ENCODE measurements at places on chromosomes 6 and 20.

- DNase-seq = no peak
Observed at GRCh38 chr6:123804014-123804786, 535 bp downstream of the NKAIN2 start.

DNA sequence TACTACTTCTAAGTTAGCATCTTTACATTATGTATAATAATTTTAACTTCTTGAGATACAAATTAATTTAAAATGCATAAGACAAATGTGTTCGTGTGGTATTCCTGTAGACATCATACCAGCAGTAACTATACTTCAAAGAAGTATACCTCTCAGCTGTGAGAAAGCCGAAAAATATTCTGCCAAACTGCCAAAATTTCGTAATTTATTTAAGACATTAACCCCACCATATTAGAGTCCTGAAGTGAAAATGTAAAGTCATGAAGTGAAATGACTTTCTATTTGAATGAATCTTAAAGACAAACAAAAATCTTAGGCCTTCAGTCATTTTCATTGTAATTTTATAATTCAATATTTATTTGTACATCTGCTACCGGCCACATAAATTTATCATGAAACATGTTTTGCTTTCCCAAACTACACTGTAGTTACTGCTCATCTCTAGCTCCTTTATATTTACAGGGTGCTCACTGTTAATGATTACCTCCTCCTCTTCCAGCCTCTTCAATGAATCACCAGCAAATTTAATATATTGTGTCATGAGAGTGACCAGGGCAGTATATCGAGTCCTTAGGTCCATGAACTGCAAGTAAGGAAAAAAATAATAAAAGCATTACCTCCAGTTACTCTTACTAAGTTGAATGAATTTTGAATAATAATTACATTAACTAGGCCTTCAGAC is 18.5 kb downstream of the DST start:
- no peak for DNase-seq

DNA sequence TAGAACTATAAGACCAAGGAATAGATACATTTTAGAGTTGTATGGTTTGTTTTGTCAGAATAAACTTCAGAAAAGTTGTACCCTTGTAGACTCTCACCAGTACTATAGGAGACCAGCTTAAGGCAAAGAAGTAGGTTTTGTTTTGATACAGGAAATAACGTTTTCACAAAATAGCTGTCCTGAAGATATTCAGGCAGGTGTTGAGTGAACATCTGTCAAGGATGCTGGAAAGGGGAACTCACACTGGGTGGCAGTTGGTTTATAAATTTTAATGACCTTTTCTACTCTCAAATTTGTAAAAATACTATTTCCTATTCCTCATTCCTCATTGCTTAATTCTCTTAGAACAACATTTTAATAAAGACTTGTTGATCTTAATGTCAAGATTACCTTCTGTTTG is 174.0 kb upstream of the MAN1A1 start:
- DNase-seq = no peak

GRCh38 chr6:134908906-134909516 is 40.9 kb downstream of the ALDH8A1 start:
- DNase-seq = no peak

DNA sequence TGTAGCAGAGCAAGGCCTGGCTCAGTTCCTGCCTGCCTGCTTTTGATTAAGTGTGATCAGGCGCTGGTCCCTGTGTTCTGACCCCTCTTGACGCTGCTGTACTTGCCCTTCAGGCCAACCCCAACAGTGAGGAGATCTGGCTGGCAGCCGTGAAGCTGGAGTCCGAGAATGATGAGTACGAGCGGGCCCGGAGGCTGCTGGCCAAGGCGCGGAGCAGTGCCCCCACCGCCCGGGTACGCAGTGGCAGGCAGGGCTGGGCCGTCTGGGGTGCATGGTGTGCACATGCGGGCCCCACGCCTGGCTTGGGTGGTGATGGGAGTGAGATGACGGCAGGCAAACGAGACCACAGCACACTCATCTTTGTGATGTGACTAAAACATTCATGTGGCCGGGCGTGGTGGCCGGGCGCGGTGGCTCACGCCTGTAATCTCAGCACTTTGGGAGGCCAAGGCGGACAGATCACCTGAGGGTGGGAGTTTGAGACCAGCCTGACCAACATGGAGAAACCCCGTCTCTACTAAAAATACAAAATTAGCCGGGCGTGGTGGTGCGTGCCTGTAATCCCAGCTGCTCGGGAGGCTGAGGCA is 10.1 kb upstream of the C20orf204 start:
- DNase-seq = no peak

All from stimulated activated CD8-positive, alpha-beta memory T cell treated with anti-CD3 and anti-CD28 coated beads, Interleukin-15, amount 100 ng/mL, for 1 hour (primary cell).